Activated CD8-positive, alpha-beta memory T cell treated with anti-CD3 and anti-CD28 coated beads for 1 hour (primary cell): ENCODE measurements at places on chromosomes 12 and 14.

- DNase-seq, result no peak
These were observed 65.3 kb downstream of the PDE6H start for GRCh38 chr12:15038137-15038536.

- DNase-seq, result no peak
These were observed 37.7 kb downstream of the C12orf75 start for GRCh38 chr12:105368047-105368646.

DNA sequence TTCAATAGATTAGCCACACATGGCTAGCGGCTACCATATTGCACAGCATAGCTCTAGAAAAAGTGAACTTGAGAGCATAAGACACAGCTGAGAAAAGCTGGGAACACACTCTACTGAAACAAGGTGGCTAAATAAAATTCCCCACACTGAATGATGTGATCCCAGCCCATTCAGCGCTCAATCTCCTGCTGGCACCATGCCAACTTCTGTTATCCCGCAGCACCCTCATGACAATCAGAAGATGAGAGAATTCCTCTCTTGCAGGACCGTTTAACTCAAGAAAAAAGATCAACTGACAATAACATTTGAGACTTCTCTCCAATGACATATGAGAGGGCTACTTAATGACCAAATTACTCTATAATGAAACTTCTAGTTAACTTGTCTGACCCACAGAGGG lies 115.4 kb downstream of the ADAMTS20 start:
- DNase-seq, result no peak

DNA sequence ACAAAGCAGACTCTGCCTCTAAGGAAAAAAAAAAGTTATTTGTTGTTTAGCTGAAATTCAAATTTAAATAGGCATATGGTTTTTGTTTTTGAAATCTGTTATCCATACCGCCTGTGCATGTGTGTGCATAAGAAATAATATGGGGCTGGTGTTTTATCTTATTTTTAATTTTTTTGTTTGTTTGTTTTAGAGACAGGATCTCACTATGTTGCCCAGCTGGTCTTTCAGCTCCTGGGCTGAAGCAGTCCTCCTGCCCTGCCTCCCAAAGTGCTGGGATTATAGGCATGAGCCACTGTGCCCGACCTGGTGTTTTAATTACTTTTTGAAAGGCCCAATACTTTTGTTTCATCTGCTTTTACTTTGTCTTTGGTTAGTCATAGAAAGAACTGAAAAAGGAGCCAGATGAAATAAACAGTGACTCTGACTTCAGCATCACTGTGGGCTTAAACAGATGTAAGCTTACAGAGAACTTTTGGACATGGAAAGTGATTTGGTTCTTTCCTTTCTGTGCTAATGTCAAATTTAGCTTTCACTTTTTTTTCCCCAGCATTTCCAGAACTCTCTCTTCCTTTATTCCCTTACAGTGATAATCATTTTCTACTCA lies 37.2 kb downstream of the SUPT16H start:
- DNase-seq, result no peak

GRCh38 chr14:35301735-35302528 lies 9.8 kb downstream of the PSMA6 start:
- DNase-seq, result no peak

- no peak for DNase-seq
These were observed 13.4 kb downstream of the TNFAIP2 start for GRCh38 chr14:103136388-103137271.
